ENCODE measurements at places on chromosomes 1 and 21. TPM values are rescaled to one million over a fixed set of nuclear protein-coding genes. Genes with fewer than 3 reads are reported as not detected.
A peak's percentile ranks its signal among the peaks of the same experiment; 100 is the strongest.

FALEC gene
- 0.50 TPM for polyA plus RNA-seq

DNA sequence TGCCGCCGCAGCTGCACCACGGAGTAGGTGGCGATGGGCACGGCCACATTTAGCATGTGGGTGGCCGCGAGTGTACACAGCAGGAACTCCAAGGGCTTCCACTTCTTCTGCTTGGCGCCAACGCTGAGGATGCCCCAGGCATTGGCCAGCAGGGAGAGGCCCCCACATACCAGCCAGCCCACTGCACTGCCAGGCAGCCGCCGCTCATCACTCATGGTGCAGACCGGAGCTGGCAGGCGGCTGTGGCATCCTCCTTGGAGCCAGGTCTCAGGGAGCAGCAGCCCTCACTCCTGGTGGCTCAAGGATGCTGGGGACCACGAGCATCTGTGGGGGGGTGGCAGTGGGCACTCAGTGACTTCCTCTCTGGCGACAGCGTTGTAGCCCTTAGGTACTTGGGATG is 6.2 kb downstream of the GPR153 start:
- no peak for DNase-seq

- DNase-seq: no peak
Observed at GRCh38 chr1:51643362-51643761, 26.5 kb downstream of the OSBPL9 start.

OR6N2 gene
- not detected for polyA plus RNA-seq

GRCh38 chr1:96515925-96516324 is 205.7 kb upstream of the PTBP2 start:
- no peak for DNase-seq

- peak; percentile 73 for DNase-seq
Observed at GRCh38 chr1:1073743-1074587, at the start of gene RNF223. Gene RNF223, minus strand, starts transcription at chr1:1074306. Its CDS starts 1,740 bp downstream, at chr1:1072566.
